ENCODE measurements at places on chromosomes 4 and X.

DNA sequence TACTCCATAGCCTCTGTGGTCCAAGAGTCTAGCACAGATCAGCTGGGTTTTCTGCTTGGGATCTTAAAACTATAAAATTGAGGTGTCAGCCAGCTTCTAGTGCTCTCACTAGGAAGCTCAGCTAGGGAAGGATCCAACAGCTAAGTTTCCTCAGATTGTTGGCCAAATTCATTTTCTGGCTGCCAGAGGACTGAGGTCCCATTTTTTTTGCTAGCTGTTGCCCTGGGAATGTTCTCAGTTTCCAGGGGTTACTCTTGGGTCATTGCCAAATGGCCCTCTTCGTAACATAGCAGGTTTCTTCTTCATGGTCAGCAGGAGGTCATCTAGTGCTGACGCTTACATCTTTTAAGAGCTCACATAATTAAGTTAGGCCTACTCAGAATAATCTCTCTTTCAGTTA, 2178.2 kb downstream of the ARAP2 start:
- DNase-seq = no peak

GRCh38 chr4:103982454-103982853, 262.7 kb upstream of the TACR3 start:
- DNase-seq = no peak

DNA sequence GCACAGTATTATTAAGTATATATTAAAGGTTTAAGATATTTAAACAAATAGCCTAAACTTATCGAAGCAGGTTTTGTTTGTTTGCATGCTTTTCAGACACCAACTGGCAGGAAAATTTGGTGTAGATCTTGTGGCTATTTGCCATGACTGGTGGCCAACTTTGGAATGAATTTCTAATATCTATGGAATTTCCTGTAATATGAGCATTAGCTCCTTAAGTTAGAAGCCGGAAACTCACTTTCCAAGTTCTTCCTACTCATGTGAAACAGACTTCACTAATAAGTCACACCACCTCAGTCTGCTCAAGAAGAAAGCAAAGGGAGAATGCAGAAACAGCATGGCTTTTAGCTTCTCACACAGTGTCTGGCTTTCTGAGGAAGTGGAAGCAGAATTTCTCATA, 563.9 kb downstream of the GRXCR1 start:
- DNase-seq = no peak

DNA sequence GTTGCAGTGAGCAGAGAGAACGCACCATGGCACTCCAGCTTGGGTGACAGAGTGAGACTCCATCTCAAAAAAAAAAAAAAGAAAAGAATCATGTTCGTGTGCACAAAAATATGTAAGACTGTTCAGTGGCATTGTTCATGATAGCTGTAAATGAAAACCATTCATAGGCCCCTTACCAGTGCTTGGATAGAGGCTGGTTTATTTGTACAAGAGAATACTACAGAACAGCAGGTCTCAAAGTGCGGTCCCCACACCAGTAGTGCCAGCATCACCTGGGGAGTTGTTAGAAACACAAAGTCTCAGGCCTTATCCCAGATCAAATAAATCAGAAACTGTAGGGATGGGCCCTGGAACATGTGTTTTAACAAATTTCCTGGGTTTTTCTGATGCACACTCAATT, 12.7 kb upstream of the MRFAP1 start:
- DNase-seq = no peak

DNA sequence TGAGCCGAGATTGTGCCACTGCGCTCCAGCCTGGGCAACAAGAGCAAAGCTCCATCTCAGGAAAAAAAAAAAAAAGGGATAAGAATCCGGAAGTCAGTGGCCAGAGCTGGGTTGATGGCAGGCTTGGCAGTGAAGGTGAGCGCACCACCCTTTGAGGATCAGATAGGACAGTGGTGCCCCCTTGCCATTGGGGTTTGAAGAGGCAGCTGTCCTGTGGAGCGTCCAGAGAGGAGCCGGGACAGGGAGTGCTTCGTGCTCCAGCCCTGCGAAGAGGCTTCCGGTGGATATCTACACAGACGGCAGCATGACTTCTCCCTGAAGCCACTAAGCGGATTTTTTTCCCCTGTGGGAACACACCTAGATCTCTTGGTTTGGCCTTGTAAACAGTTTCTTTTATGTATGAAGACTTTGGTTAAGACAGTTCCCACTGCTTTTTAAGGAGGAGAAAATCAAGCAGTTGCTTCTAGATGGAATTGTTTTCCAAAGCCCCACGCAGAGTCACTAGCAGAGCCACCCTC, 6.5 kb downstream of the TBC1D14 start:
- no peak for DNase-seq

GRCh38 chr4:77349796-77350195, 192.8 kb downstream of the CCNG2 start:
- DNase-seq = no peak

DNA sequence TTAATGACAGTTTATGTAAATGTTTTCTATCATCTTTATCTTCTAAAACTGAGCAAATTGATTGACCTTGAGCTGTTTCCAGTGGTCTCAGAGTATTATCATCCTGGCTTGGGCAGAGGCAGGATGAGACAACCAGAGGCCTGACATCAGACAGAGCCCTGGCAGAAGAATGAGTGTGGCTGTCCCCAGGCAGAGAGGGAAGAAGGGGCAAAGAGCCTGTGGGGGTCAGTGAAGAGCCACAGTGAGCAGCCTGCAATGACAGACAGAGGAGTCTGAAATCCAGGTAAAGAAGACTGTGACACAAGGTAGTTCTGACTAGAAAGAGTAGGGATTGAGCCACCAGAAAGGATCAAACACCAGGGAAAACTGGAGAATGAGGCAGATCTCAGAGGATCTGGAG, 182.4 kb upstream of the ARSJ start:
- no peak for DNase-seq

- no peak for DNase-seq
Observed at GRCh38 chrX:48914593-48915493, 3.4 kb upstream of the SLC35A2 start.

DNA sequence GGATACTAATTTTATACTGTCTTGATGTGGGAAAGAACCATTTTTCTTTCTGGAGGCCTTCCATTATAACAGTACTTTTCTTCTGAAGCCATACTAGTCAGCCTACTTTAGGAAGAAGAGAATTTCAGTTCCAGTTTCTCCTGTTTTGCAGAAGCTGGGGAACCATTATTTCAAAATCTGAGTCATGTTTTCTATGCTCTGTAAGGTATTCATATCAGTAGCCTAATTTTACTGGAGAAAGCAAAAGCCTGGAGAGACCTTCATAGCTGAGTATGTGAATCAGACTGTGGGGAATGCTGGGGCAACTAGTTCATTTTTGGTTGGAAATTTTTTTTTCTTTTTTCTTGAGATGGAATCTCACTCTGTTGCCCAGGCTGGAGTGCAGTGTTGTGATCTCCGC, 22.4 kb downstream of the AFF1 start:
- DNase-seq = no peak

- no peak for DNase-seq
Observed at GRCh38 chr4:136812100-136812880, 720.0 kb downstream of the PCDH18 start.

DNA sequence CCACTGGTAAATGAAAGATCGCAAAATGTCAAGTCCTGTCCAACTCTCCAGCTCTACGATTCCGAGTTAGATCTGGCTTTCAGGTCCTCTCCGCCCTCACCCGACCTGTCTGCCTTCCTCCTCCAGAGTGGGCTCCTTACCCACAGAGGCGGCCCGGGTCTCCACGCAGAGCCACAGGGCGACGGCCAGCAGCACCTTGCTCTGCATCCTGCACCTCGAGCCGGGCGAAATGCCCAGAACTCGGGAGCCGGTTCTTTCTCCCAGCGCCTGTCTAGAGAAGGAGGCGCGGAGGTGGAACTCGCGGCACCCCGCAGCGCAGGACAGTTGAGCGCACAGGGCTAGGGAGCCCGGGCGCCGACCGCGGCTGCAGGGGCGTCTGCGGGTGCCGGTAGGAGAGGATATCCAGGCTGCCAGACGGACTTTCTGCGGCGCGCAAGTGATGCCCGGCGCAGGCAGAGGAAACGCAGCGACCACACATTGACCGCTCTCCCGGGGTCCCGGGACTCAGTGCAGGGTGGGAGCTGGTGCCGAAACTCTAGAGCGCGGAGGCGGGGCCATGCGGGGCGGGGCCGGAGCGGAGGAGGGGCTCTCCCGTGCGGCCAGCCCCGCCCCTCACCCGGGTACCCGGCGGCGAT, at the start of gene KDR:
KDR (minus strand) TSS at position 509 of the 635 bp plus-strand sequence; CDS start at position 207, 302 bp downstream.
- no peak for DNase-seq

DNA sequence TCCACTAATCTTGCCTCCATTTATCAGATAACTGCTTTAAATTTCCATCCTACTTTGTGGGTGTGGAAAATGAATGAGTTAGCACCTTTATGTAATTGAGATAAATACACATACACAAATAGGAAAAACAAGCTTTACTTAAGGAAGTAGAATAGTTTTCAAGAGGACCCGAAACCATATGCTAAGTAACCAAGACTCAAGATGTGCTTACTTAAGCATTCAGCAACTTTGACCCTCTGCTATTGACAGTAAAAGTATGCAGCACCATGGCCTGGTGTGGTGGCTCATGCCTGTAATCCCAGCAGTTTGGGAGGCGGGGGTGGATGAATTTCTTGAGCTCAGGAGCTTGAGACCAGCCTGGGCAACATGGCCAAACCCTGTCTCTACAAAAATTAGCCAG, 29.9 kb downstream of the RNF175 start:
- DNase-seq = no peak

DNA sequence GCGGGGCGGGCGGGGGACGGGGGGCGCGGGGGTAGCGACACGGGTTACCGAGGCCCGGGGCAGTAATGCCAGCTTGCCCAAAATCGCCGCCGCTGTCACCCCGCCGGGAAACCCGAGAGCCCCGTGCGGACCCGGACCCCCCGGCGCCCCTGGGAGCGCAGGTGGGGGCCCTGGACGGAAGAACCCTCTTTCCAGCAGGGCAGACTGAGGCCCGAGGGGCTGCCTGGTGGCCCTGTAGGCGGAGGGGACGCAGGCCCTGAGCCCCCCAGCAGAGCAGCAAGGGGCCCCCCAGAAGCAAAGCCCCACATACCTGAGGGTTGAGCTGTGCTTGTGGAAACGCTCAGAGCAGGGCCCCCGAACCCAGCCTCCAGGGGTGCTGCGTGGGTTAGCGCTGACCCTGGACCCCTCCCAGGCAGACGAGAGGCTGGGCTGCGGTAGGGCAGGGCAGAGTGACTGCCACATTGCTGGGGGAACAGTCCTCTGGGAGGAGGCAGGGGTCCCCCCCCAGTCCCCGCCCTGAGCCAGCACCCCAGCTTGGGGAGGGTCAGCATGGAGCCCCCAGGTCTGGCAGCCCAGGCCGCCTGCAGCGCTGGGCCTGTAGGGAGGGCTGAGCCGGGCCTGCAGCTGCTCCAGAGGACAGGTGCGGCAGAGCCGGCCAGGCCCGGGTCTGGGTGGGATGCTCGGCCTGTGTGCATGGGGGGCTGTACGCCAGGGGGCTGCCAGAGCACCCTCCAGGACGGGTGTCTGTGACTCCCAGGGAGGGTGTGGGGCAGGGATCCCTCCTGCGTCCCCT, 646 bp downstream of the DOK7 start:
- no peak for DNase-seq

DNA sequence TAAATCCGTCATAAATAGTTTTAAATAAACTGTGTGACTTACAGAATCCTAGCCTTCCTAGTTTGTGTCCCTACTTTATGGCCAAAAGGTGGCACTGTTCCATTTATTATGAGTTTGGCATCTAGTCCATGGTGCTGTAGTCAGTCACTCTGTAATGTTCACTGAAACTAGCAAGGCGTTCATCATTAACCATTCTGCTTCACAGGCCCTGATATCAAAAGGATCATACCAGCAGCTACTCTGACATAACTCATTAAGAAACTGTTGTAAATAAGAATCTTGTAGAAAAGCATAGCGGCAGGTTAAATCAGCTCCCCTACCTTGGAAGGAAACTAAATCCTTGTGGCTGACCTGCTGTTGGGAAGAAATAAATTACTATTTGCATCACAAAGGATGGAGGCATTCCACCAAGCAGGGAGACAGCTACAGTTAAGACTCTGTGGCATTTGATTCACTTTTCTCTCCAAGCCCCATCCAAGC, 919.6 kb upstream of the DIAPH2 start:
- no peak for DNase-seq

GRCh38 chr4:36099509-36099908, 144.8 kb downstream of the ARAP2 start:
- no peak for DNase-seq

GRCh38 chr4:144634978-144635747, 10.8 kb upstream of the HHIP start:
- DNase-seq = no peak

DNA sequence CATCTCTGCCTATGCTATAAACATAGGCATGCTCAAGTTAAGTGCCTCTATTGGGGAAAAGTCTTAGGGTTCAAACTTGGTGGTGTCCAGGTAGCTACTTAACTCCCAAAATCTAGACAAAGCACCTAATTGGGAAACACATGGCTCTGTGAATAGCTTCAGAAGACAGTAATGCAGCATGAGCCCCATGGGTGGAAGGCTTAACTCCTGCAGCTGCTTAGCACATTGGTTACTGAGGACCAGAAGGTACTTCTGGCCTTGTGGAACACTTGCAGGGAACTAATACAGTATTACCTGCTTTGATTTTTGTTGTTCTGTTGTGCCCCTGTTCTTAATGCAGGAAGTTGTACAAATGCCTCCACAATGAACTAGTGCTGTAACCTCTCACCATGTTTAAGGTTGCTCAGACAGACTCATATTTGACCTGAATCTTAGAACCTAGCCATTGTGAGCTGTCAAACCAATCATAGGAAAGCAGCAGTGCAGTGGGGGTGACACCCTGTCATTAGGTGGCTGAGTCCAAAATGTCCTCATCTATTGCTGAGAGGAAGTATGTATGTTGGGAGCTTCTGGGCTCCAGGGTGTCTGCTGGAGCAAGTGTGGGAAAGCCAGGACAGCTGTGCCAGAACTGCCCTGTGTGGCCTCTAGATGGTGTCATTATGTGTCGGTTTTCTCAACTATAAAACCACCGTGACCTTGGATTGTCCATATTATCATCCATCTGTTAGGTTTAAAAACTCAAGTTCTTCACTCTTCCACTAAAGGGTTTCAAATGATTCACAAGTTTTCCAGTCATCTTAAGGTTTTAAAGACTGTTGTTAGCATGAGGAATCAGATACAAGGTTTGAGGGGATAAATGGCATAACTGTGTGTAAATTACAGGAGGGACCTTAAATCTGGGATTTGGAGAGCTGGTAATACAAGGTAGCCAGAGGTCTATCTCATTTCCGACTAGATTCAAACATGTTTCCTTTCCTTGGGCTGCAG, 69.9 kb upstream of the WDR1 start:
- DNase-seq = no peak

DNA sequence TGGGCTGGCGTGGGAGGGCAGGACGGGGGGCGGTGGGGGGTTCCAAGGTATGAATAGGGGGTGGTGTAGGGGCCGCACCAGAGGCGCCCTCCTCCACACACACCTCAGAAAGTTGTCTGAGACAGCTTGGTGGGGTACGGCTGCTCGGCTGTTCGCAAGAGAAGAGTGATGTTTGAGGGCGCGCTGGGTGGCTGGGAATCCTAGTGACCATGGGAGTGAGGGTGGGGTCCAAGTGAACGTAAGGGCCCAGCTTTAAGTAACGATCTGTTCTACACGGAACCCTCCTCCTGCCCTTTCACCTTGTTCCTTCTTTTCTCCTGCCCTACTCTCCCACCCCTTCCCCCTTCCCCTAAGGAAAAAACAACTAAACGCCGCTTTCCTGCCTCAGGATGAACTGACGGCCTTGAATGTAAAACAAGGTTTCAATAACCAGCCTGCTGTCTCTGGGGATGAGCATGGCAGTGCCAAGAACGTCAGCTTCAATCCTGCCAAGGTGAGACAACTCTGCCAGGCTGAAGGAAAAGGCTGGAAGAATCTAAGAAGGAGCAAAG, 664 bp downstream of the MED12 start:
- DNase-seq = no peak

GRCh38 chrX:39724544-39724943, 373.2 kb downstream of the BCOR start:
- DNase-seq = no peak

- no peak for DNase-seq
Observed at GRCh38 chr4:151808542-151808941, 47.7 kb upstream of the GATB start.

Measured in nucleus accumbens (tissue), 56 donors.